ENCODE measurements at places on chromosomes 1 and 21. TPM values are rescaled to one million over a fixed set of nuclear protein-coding genes. Genes with fewer than 3 reads are reported as not detected.

Gene RCSD1
- total RNA-seq: 7.4 TPM

Gene CASZ1
- 2.3 TPM for total RNA-seq

Gene CYP4X1
- total RNA-seq: 26.1 TPM

Gene TRIM45
- 4.8 TPM for total RNA-seq

Measured in diencephalon (tissue), 1 donor.